ENCODE measurements at places on chromosomes 2 and 18. TPM values are rescaled to one million over a fixed set of nuclear protein-coding genes. Genes with fewer than 3 reads are reported as not detected.

GRCh38 chr2:78011251-78011650, 489.1 kb upstream of the LRRTM4 start:
- no peaks in the 10 kb centered on the region for H3K27me3 ChIP-seq
- no peak overlapping the region for H3K27ac ChIP-seq
- no peaks in the 10 kb centered on the region for H3K4me1 ChIP-seq
- DNase-seq, result no peak

DNA sequence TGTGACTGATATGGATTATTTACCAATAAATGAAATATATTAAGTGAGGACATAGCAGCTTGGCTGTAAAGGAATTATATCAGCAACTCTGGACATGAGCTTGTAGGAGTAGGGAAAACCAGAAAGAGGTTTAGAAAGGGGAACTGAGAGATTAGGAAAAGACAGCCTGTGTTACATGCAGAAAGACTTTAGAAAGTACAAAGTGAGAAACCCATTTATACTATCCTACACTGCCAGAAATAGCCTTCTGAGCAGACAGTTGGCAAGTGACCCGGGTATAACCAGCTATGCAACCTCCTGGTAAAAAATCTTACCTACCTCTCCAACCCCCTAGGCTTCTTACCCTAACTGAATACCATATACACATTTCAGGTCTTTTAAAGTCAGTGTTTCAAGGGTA, 134.1 kb downstream of the ANKRD44 start:
- no peaks in the 10 kb centered on the region for H3K4me1 ChIP-seq
- no peak for DNase-seq
- H3K27ac ChIP-seq, result no peak overlapping the region

DNA sequence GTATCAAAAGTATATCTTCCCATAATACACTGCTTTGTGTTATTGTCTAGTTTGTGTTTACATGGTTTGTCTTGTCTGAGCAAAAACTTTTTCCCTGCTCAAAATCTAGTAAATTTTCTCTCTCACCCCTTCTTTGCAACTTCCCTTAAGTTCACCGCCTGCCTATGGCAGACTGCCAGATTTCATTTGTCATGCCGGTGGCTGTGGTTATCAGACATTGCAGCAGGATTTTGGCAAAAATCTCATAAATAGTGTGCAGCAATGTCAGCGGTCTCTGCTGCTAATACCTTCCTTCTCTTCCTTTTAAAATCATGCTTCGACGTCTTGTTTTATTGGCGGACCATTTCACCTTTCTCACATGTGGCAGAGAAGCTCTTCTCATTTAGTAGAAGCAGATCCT, 45.6 kb upstream of the TMEM178A start:
- DNase-seq, result no peak
- no peak overlapping the region for H3K4me3 ChIP-seq
- H3K27ac ChIP-seq, result no peak overlapping the region
- H3K4me1 ChIP-seq, result peaks cover 11% of the 10 kb centered on the region
- H3K36me3 ChIP-seq, result no peaks in the 10 kb centered on the region
- no peaks in the 10 kb centered on the region for H3K27me3 ChIP-seq

DNA sequence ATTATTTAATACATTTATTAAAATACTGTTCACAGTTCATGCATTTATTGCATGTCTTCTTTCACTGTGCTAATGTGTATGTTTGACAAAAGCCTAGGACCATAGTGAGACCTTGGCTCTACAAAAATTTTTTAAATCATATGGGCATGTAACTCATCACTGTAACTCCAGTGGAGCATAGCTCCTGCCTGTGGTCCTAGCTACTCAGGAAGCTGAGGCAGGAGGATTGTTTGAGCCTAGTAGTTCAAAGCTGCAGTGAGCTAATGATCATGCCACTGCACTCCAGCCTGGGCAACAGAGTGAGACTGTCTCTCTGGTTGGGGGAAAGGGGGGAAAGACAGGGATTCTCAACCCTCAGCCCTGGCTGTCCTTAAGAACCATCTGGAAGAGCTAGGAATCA, 137.8 kb downstream of the PRKCE start:
- DNase-seq, result no peak
- H3K27me3 ChIP-seq, result no peaks in the 10 kb centered on the region
- no peaks in the 10 kb centered on the region for H3K4me1 ChIP-seq
- no peaks in the 10 kb centered on the region for H3K36me3 ChIP-seq

DNA sequence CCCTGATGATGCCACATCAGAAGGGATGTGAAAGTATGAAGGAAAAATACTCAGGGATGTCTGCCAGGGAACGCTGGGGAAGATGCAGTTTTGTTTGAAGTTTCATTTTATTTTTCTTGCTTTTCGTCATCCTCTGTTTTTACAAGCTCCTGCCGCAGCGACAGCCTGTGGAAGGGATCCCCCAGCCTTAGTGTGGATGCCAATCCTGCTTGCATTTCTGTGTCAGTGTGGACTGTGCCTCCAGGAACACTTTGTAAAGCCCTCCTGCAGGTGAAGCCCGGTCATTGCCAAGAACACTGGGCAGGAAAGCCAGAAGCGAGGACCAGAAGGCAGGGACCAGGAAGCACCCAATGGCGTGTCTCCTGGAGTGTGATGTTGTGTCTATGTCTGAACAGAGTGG, 234.3 kb downstream of the SEPTIN10 start:
- no peak overlapping the region for H3K4me3 ChIP-seq
- H3K27me3 ChIP-seq, result no peaks in the 10 kb centered on the region
- no peak for DNase-seq
- H3K4me1 ChIP-seq, result peaks cover 10% of the 10 kb centered on the region
- H3K36me3 ChIP-seq, result no peaks in the 10 kb centered on the region

DNA sequence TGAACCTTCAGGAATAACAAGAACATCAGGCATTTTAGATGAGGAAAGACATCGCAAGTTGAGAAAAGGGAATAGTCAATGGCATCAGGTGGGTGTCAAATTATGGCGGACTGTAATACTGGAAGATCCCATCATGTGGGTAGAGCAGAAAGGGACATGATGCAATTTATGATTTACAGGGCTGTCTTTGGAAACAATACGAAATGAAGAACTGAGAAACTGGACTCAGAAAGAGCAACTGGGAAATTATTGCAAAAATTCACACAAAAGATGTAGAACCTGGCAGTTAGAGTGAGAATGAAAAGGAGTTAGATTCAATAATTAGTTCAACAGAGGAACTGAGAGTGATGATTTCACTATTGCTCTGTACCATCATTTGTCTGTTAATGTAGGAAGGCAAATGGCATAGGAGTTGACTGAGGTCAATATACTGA, 1635.0 kb upstream of the ACVR2A start:
- H3K27me3 ChIP-seq, result no peaks in the 10 kb centered on the region
- no peak overlapping the region for H3K27ac ChIP-seq
- H3K4me3 ChIP-seq, result no peak overlapping the region
- no peak for DNase-seq
- no peaks in the 10 kb centered on the region for H3K36me3 ChIP-seq

DNA sequence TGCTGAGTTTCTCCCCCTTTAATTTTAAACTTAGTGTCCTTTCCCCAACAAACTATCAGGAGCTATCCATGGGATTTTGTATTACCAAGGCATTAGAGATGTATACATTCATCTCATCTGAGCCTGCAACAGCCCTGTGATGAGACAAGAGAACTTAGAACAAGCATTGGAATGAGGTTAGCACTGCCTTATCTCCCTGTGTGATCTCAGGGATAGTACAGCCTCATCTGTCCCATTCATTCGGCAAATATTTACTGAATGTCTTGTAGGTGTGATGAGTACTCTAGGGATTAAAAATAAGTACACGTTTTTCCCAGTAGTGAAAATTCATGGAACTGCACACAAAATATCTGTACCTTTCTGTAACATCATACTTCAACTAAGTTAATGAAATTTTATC, 45.6 kb downstream of the PAIP2B start:
- H3K27ac ChIP-seq, result no peak overlapping the region
- no peak for DNase-seq
- H3K36me3 ChIP-seq, result no peaks in the 10 kb centered on the region
- no peaks in the 10 kb centered on the region for H3K27me3 ChIP-seq
- no peak overlapping the region for H3K4me3 ChIP-seq

GRCh38 chr2:217999595-217999959, 3.2 kb downstream of the TNS1 start:
- DNase-seq, result no peak
- peaks cover 14% of the 10 kb centered on the region for H3K4me1 ChIP-seq
- no peak overlapping the region for H3K4me3 ChIP-seq

DNA sequence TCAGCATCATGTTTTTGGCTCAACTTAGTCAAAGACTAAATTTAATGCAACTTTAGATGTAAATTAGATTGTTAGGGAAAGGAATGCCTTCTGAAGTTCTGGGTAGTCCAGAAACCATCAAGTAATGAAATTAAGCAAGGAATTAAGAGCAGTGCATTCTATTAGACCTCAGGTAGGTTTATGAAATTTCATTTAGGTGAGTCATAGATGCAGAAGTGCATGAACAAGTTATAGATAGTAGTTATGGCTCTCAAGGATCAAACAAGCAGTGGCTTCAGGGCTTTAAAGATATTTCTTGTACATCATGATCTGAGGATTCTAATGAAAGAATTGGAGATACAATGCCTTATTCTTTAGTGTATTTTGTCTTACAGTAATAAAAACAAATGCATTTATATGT, 25.4 kb upstream of the SPOPL start:
- H3K4me3 ChIP-seq, result no peak overlapping the region
- H3K27me3 ChIP-seq, result no peaks in the 10 kb centered on the region
- no peaks in the 10 kb centered on the region for H3K36me3 ChIP-seq
- DNase-seq, result no peak
- H3K27ac ChIP-seq, result no peak overlapping the region

GRCh38 chr2:222892761-222893160, 31.9 kb downstream of the ACSL3 start:
- no peak overlapping the region for H3K27ac ChIP-seq
- no peak for DNase-seq
- peaks cover 28% of the 10 kb centered on the region for H3K4me1 ChIP-seq
- no peaks in the 10 kb centered on the region for H3K36me3 ChIP-seq
- H3K4me3 ChIP-seq, result no peak overlapping the region
- H3K27me3 ChIP-seq, result no peaks in the 10 kb centered on the region

FASTKD1 gene
- total RNA-seq, result 49.0 TPM

GAL3ST2 gene
- total RNA-seq, result 1.5 TPM

PKDCC gene
- 32.8 TPM for total RNA-seq

NT5DC4 gene
- not detected for total RNA-seq

RMND5A gene
- total RNA-seq, result 79.8 TPM

FZD7 gene
- 404 TPM for total RNA-seq

Measured in GM23338 (cell line).